ENCODE measurements at places on chromosomes 2 and 18. TPM values are rescaled to one million over a fixed set of nuclear protein-coding genes. Genes with fewer than 3 reads are reported as not detected.

GRCh38 chr2:37085731-37086147 is 1.4 kb downstream of the GPATCH11 start:
- peaks cover 8% of the 10 kb centered on the region for H3K36me3 ChIP-seq
- no peak overlapping the region for H3K27ac ChIP-seq
- H3K4me3 ChIP-seq = peak overlapping the region; percentile 48
- H3K27me3 ChIP-seq = no peaks in the 10 kb centered on the region

- H3K27me3 ChIP-seq = peaks cover 35% of the 10 kb centered on the region
- no peak overlapping the region for H3K27ac ChIP-seq
- H3K4me1 ChIP-seq = peaks cover 7% of the 10 kb centered on the region
- H3K4me3 ChIP-seq = no peak overlapping the region
Observed at GRCh38 chr18:57210107-57210715, 63.3 kb downstream of the BOD1L2 start.

GRCh38 chr18:49563130-49563540 is 1.3 kb downstream of the LIPG start:
- no peak for DNase-seq
- H3K4me3 ChIP-seq = peak overlapping the region; percentile 83
- H3K36me3 ChIP-seq = peaks cover 5% of the 10 kb centered on the region
- peaks cover 84% of the 10 kb centered on the region for H3K27me3 ChIP-seq

DNA sequence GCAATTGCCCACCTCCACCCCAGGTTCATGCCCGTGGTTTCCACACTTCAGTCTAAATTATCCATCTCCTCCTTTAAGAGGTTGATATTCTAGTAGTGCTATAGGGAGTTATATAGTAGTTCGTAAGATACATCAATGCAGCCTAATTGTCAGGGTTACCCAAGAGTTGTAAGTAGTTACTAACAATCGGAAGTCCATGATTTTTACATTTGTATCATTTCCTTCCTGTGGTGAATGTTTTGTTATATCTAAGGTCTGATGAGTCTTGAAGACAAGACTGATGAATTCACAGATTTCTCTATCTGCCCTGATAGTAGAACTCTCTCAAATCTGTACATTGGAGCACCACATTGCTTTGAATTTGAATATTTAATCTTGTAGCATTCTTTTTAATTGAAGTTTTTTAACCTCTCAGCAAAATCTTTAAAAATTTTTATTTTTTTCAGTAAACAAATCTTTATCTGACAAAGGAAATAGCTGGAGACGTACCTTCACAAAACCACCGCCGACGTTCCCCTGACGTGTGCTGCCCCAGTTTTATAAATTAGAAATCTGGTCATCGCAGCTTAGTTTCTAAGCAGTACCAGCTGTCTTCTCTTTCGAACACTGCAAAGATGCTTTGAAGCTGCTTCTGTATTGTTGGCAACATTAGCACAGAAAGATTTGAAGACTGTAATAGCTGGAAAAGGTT is 264.5 kb downstream of the SOCS6 start:
- H3K27me3 ChIP-seq = no peaks in the 10 kb centered on the region
- H3K36me3 ChIP-seq = no peaks in the 10 kb centered on the region
- no peak for DNase-seq
- no peak overlapping the region for H3K27ac ChIP-seq
- H3K4me1 ChIP-seq = no peaks in the 10 kb centered on the region

Gene SPATA3
- not detected for polyA plus RNA-seq

- H3K4me1 ChIP-seq = peaks cover 5% of the 10 kb centered on the region
- no peak overlapping the region for H3K4me3 ChIP-seq
- H3K27me3 ChIP-seq = peaks cover 4% of the 10 kb centered on the region
- DNase-seq = no peak
Observed at GRCh38 chr2:232435805-232436204, 20.1 kb upstream of the ALPI start.

DNA sequence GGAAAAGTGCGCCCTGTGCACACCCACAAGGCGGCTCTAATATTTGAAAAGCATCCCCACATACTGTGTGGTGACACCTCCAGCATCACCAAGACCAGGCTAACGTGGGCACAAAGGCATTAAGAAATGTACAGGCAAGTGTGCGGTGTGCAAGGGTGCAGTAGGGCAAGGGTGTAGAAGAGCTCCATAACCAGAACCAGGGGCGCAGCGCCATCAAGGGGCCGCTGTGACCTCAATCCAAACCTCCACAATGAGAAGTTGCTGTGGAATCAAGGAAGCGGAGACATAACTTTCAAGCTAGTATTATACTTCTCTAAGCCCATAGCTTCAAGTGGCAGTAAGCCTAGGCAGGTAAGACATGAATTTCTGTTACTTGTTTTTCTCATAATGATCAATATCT is 13.0 kb downstream of the L3MBTL4 start:
- H3K36me3 ChIP-seq = no peaks in the 10 kb centered on the region
- no peak for DNase-seq
- H3K4me1 ChIP-seq = peaks cover 53% of the 10 kb centered on the region

GRCh38 chr18:68826121-68826520 is 28.2 kb downstream of the CCDC102B start:
- no peaks in the 10 kb centered on the region for H3K27me3 ChIP-seq
- no peak overlapping the region for H3K4me3 ChIP-seq
- DNase-seq = no peak
- no peaks in the 10 kb centered on the region for H3K36me3 ChIP-seq
- no peaks in the 10 kb centered on the region for H3K4me1 ChIP-seq
- no peak overlapping the region for H3K27ac ChIP-seq

GRCh38 chr2:232817756-232818155 is 41.4 kb upstream of the KCNJ13 start:
- H3K36me3 ChIP-seq = peaks cover 31% of the 10 kb centered on the region
- DNase-seq = no peak
- no peak overlapping the region for H3K4me3 ChIP-seq
- H3K27ac ChIP-seq = peak overlapping the region; percentile 10
- H3K4me1 ChIP-seq = no peaks in the 10 kb centered on the region
- H3K27me3 ChIP-seq = no peaks in the 10 kb centered on the region

DNA sequence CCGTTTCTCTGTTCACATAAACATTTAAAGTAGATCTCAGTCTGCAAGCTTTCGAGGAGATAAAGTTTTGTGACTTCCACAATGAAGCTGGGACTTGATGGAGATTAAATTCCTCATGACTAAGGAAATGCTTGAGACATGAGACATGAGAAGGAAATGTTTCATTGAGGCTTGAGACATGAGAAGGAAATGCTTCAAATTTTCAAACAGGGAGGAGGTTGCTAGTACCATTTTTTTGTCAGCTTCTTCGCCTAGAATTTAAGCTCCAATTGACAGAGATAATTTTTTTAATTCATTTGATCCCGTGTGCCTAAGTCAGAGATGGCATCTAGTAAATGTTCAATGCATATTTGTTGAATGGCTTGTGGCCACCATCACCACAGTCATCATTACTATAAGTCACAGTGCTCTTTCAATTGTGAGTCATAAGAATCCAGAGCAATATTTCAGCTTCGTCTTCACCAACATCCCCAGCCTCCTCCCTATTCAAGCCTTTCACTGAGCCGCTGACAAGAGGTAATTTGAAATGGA is 543 bp upstream of the MARCHF4 start:
- peaks cover 15% of the 10 kb centered on the region for H3K36me3 ChIP-seq
- peak overlapping the region; percentile 14 for H3K4me3 ChIP-seq
- H3K27me3 ChIP-seq = peaks cover 80% of the 10 kb centered on the region
- no peak overlapping the region for H3K27ac ChIP-seq
- DNase-seq = no peak
- H3K4me1 ChIP-seq = peaks cover 16% of the 10 kb centered on the region

Gene UPP2
- not detected for polyA plus RNA-seq

DNA sequence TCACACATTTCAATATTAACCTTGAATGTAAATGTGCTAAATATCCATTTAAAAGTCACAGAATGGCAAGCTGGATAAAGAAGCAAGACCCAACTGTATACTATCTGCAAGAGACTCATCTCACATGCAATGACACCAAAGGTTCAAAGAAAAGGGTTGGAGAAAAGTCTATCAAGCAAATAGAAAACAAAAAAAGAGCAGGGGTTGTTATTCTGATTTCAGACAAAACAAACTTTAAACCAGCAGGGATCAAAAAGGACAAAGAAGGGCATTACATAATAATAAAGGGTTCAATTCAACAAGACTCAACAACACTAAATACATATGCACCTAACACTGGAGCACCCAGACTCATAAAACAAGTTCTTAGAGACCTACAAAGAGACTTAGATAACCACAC is 14.5 kb upstream of the UNC80 start:
- peaks cover 20% of the 10 kb centered on the region for H3K27me3 ChIP-seq
- H3K4me1 ChIP-seq = no peaks in the 10 kb centered on the region
- H3K4me3 ChIP-seq = no peak overlapping the region
- no peaks in the 10 kb centered on the region for H3K36me3 ChIP-seq
- no peak overlapping the region for H3K27ac ChIP-seq
- no peak for DNase-seq

DNA sequence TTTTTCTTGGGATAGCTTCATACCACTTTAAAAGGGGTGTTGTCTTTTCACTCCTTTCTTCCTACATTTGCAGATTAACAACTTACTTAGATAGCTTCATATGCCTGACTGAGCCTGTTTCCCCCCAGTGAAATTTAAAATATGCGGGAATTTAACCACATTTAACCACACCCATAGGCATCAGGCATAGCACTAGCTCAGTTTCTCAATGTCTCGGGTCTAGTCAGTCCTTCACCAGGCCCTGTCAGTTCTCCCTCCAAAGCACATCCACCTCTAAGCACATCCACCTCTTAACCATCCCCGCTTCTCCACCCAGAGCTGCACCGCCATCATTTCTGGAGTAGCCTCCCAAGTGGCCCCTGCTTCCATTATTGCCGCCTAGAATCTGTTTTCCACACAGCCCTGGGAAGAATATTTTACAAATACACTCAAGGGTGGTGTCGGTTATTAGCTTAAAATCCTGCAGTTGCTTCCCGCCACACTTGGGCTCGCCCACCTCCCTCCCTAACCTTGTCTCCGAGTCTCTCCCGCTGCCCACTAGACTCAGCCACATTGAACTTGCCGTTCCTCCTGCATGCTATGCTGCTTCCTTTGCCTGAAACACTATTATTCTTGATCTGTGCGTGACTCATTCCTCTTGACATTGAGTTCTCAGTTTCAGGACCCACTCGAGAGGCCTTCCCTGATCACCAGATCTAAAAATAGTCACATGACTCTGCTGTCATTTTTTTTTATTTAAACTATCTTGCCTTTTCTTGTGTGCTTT is 68.3 kb downstream of the SPTBN1 start:
- H3K4me3 ChIP-seq = no peak overlapping the region
- H3K27me3 ChIP-seq = peaks cover under 1% of the 10 kb centered on the region
- no peaks in the 10 kb centered on the region for H3K36me3 ChIP-seq
- no peak for DNase-seq
- H3K4me1 ChIP-seq = peaks cover 12% of the 10 kb centered on the region

Gene PPP4R1
- polyA plus RNA-seq = 11.4 TPM

Gene C2orf76
- polyA plus RNA-seq = 26.2 TPM

- no peak for DNase-seq
- H3K36me3 ChIP-seq = peaks cover 13% of the 10 kb centered on the region
- peak overlapping the region; percentile 90 for H3K27ac ChIP-seq
- H3K27me3 ChIP-seq = no peaks in the 10 kb centered on the region
- peak overlapping the region; percentile 45 for H3K4me3 ChIP-seq
Observed at GRCh38 chr18:8620845-8621244, 11.6 kb downstream of the RAB12 start.

GRCh38 chr2:42087137-42087856 is 39.5 kb downstream of the PKDCC start:
- no peaks in the 10 kb centered on the region for H3K36me3 ChIP-seq
- H3K27me3 ChIP-seq = no peaks in the 10 kb centered on the region
- no peak for DNase-seq
- no peak overlapping the region for H3K4me3 ChIP-seq
- no peak overlapping the region for H3K27ac ChIP-seq

Gene SPHKAP
- not detected for polyA plus RNA-seq

GRCh38 chr18:79988071-79988450 is 302 bp downstream of the TXNL4A start:
- peak; percentile 78 for DNase-seq
- no peaks in the 10 kb centered on the region for H3K27me3 ChIP-seq
- H3K27ac ChIP-seq = peak overlapping the region; percentile 99
- H3K4me3 ChIP-seq = peak overlapping the region; percentile 89
- H3K36me3 ChIP-seq = no peaks in the 10 kb centered on the region

Data from naive B cell (primary cell).